Sigmoid colon (tissue), 7 donors: ENCODE measurements at places on chromosomes 7 and 10.
A peak's percentile ranks its signal among the peaks of the same experiment; 100 is the strongest.

- H3K4me1 ChIP-seq: no peaks in the 10 kb centered on the region
- no peak overlapping the region for H3K4me3 ChIP-seq
- no peak for DNase-seq
- no peak overlapping the region for H3K27ac ChIP-seq
- no peaks in the 10 kb centered on the region for H3K36me3 ChIP-seq
Observed at GRCh38 chr10:11586170-11586569, 25.3 kb downstream of the USP6NL start.

DNA sequence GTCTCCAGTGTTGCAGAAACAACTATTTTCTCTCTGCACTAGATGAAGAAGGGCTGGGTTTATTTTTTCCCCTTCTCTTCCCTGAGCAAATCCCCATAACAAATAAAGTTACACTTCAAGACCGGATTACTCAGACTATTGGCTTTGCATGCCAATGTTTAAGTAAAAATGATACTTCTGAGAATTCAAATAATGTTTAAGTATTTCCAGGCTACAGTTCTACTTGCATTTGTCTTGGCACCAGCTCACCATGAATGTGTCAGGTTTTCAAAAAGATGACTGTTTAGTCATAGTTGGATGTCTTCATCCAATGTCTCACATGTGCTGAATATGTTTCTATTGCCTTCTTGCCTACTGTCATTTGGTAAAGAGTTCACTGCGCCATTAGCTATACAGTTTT lies 912.6 kb downstream of the GATA3 start:
- no peaks in the 10 kb centered on the region for H3K4me1 ChIP-seq
- no peaks in the 10 kb centered on the region for H3K27me3 ChIP-seq
- H3K27ac ChIP-seq: no peak overlapping the region
- H3K36me3 ChIP-seq: no peaks in the 10 kb centered on the region
- no peak for DNase-seq

DNA sequence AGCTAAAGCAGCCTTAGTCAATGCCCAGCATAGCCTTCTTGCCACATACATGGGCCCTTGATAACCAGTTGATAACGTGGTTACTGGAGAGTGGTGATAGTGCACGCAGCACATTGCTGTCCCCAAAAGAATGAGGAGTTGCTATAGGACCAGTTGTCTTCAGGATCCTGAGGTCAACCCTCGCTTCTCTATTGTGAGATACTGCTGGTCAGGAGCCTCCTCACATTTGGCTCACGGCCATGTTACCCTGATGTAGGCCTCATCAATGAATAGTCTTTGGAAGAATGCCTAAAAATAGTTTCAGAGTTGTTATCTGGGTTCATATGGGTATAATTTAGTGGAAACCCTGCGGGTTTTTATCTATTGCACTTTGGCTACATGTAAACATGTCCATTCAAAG lies 230.7 kb downstream of the VTI1A start:
- no peaks in the 10 kb centered on the region for H3K4me1 ChIP-seq
- no peak overlapping the region for H3K4me3 ChIP-seq
- H3K36me3 ChIP-seq: no peaks in the 10 kb centered on the region
- DNase-seq: no peak
- no peaks in the 10 kb centered on the region for H3K27me3 ChIP-seq

DNA sequence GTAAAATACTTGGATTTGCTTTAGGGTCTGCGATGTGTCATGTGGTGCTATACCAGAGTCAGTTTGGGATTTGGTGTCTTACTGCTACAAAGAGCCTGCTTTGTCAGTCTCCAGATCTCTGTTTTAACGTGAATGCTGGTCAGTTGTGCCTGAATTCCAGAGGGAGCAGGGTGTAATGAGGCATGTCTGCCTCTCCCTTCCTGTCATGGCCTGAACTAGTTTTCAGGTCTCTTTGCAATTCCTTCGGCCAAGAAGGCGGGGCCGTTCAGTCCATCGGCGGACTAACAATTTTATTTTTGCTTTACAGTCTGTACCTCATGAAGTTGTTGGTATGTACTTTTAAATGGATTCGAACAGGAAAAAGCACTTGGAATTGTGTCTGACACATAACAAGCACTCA lies 465.1 kb upstream of the ADARB2 start:
- no peaks in the 10 kb centered on the region for H3K27me3 ChIP-seq
- no peak for DNase-seq
- no peak overlapping the region for H3K4me3 ChIP-seq
- no peak overlapping the region for H3K27ac ChIP-seq
- no peaks in the 10 kb centered on the region for H3K36me3 ChIP-seq

GRCh38 chr10:72088889-72089575 lies 681 bp upstream of the SPOCK2 start:
- no peak overlapping the region for H3K4me3 ChIP-seq
- DNase-seq: no peak
- H3K36me3 ChIP-seq: no peaks in the 10 kb centered on the region

- DNase-seq: peak; percentile 78
- no peak overlapping the region for H3K4me3 ChIP-seq
Observed at GRCh38 chr10:34808801-34809745, 6.0 kb downstream of the PARD3 start.

- no peak for DNase-seq
- H3K27ac ChIP-seq: no peak overlapping the region
- no peaks in the 10 kb centered on the region for H3K4me1 ChIP-seq
Observed at GRCh38 chr10:110553905-110554304, 13.6 kb upstream of the SMC3 start.

DNA sequence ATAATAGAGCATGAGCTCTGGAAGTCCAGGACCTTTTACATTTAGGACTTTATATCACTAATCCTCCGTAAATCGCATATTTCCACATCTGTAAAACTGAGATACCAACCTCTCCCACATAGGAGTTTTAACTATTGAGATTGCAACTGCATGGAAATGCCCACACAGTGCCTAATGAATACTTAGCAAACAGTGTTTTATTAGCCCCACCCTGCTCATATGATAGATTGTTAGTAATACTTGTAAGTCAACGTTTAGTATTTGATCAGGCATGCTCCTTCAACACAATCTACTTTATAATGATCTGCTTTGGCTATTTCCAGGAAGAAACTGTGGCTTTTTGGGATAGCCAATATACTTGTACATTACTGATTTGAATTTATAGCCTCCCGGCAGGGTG lies 8.5 kb downstream of the PDZD8 start:
- H3K27me3 ChIP-seq: no peaks in the 10 kb centered on the region
- H3K27ac ChIP-seq: no peak overlapping the region
- H3K4me3 ChIP-seq: no peak overlapping the region
- peaks cover 65% of the 10 kb centered on the region for H3K4me1 ChIP-seq
- no peak for DNase-seq

DNA sequence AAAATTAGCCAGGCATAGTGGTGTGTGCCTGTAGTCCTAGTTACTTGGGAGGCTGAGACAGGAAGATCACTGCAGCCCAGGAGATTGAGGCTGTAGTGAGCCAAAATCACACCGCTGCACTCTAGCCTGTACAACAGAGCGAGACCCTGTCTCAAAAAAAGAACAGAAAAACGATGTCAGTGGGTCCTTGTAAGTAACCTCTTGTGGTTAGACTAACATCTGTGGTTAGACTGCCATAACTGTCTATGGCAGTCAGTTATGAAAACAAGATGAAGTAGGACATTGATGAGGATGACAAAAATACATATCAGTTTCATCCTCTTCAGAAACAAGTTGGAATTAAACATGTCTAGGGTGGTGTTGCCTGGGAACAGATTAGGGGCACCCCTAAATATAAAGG lies 53.3 kb downstream of the AKAP9 start:
- H3K4me1 ChIP-seq: no peaks in the 10 kb centered on the region
- DNase-seq: no peak
- no peak overlapping the region for H3K4me3 ChIP-seq
- peaks cover 17% of the 10 kb centered on the region for H3K36me3 ChIP-seq

DNA sequence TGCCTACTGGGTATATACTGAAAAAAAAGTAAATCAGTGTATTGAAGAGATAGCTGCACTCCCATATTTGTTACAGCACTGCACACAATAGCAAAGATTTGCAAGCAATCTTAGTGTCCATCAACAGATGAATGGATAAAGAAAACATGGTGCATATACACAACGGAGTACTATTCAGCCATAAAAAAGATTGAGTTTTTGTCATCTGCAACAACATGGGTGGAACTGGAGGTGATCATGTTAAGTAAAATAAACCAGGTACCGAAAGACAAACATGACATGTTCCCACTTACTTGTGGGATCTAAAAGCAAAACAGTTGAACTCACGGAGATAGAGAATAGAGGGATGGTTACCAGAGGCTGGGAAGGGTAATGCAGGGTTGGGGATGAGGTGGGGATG lies 34.2 kb upstream of the FAM171A1 start:
- no peaks in the 10 kb centered on the region for H3K36me3 ChIP-seq
- H3K27ac ChIP-seq: no peak overlapping the region
- DNase-seq: no peak

GRCh38 chr7:77822269-77822668 lies 23.7 kb downstream of the PHTF2 start:
- DNase-seq: no peak
- H3K27ac ChIP-seq: no peak overlapping the region
- H3K4me3 ChIP-seq: no peak overlapping the region
- H3K27me3 ChIP-seq: no peaks in the 10 kb centered on the region
- H3K4me1 ChIP-seq: no peaks in the 10 kb centered on the region

GRCh38 chr10:66505003-66505657 lies 420.7 kb upstream of the LRRTM3 start:
- H3K36me3 ChIP-seq: no peaks in the 10 kb centered on the region
- H3K4me1 ChIP-seq: no peaks in the 10 kb centered on the region
- H3K4me3 ChIP-seq: no peak overlapping the region
- DNase-seq: no peak
- no peaks in the 10 kb centered on the region for H3K27me3 ChIP-seq

DNA sequence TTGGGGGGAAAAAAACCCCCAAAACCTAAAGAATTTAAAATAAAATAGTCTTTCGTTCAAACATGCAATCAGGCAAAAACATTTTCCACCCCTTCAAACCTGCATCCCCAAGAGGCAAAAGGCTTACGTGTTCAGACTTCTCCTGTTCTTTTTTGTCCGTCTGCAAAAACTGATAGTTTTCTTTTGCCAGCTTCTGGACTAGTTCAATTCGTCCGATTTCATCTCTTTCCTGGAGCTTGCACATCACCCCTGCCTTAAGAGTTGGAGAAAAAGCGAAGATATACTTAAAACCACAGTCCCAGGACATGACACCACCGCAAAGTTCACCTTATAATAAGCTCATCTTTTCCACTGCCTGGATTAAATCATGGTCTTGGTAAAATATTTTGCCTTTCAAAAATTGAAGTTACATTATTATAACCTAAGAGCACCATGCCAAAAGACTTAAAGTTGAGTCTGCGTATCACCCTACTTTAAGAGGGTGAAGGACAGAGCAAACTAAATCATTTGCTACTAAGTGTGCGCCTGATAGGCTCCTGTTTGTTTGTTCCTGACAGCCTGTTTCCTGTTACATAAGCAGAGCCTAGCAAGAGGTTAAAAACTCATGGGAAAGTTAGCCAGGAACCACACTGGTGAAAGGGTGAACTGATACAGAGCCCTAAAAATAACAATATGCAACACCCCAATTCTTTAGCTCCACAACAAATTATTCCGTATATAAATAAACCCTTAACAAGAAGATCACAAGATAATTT lies 137.0 kb downstream of the RAPGEF5 start:
- H3K4me1 ChIP-seq: no peaks in the 10 kb centered on the region
- no peaks in the 10 kb centered on the region for H3K36me3 ChIP-seq
- peak overlapping the region; percentile 66 for H3K27ac ChIP-seq
- H3K27me3 ChIP-seq: no peaks in the 10 kb centered on the region

DNA sequence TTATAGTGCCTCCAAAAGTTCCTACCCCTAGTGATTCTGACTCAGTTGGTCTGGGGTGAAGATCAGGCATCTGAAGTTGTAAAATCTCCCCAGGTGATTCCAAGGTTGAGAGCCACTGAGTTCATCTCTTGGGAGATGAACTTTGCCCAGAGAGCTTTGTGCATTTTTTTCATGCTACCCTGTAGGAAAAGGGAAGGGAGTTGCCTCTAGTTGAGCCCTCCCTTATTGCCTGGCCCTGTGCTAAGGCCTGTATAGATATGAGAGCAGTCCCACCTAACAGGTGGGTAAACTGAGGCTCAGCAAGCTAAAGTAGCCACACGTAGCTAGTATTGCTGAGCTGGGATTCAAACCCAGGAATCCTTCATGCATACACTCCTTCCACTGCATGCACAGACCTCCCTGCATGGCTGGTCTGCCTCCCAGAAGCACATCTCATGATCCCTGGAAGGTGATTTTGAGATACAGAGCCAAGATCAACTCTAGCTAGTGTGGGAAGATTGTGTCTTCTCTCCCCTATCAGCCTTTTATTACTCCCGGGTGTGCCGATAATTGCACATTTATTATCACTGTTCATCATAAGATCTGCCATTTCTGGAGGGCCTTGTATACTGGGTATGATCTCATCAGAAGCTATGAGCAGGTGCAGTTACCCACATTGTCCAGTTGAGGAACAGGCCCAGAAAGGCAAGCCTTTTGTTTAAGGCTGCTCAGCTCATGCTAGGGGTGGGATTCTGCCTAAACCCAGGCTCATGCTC lies 47.0 kb downstream of the TBATA start:
- no peaks in the 10 kb centered on the region for H3K27me3 ChIP-seq
- H3K4me3 ChIP-seq: no peak overlapping the region
- H3K36me3 ChIP-seq: no peaks in the 10 kb centered on the region
- peaks cover 32% of the 10 kb centered on the region for H3K4me1 ChIP-seq
- H3K27ac ChIP-seq: no peak overlapping the region

DNA sequence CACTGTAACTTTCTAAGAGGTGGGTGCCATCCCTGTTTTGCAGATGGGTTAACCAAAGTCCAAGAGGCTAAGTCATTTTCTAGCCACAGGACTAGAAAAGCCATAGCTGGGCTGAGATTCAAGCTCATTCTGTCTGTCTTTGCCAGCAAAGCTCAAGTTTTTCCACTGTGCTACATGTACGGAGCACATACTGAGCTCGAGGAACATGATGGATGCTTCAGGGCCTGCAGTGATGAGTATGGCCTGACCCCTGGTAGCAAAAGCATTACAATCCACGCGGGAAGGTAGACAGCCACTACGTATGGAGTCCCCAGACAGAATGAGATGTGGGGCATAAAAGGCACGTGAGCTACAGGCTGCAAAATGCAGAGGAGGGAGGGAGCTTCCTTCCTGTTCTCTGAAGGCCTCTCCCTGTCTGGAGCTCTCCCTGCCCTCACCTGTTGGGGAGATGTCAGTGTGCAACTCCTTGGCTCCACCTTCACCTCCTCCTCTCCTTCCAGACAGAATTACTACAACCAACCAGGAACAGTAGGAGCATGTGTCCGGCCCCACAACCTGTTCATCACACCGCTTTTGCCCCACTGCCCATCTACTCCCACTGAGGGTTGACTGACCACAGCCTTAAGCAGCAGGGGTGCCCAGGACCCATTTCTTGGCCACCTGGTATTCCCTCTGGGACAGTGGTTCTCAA lies 16.4 kb downstream of the ITPRIP start:
- H3K4me3 ChIP-seq: no peak overlapping the region
- peak overlapping the region; percentile 46 for H3K27ac ChIP-seq
- H3K27me3 ChIP-seq: no peaks in the 10 kb centered on the region
- peak; percentile 57 for DNase-seq
- peaks cover 96% of the 10 kb centered on the region for H3K4me1 ChIP-seq
